ENCODE measurements at places on chromosomes 5 and 9.

DNA sequence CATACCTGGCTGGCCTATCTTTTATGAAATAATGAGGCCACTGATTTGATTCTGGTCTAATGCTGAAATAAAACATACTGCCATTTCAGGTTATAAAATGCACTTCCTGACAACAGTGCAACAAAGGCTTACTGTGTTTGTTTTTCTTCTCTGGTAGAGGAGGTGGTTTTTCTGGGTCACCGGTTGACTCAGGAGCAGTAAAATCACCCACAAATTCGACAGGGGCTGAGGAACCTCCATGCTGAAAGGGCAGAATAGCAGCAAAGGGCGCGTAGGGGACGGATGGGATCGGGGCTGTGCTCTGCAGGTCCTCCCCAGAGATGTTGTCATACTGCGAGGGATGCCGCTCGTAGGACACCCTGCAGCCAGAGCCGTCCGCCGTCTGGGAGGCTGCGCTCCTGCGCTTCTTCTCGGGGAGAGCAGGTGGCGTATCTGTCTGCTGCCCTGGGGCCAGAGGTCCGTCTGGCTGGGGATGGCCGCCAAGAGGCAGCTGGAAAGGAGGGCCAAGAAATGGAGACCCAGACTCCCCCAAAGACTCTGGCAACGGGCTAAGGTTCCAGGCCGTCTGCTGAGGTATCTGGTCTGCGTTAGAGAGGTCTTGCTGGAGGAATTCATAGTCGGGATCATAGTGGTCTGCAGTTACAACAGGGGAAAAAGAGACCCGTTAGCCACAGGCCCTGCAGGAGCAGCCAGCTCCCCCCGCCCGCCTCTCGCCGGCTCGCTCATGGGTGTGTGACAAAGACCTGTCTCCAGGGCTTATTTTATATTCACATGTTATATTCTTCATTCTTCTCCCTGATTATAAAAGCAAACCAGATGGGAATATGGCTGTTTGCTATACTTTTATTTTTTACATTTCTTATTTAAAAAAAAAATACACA lies 80.7 kb downstream of the PRRT1B start:
- no peak for DNase-seq

- no peak for DNase-seq
Observed at GRCh38 chr5:72152545-72152944, 45.3 kb downstream of the MAP1B start.

- no peak for DNase-seq
Observed at GRCh38 chr5:52690236-52690768, 97.4 kb upstream of the ITGA1 start.

- DNase-seq = no peak
Observed at GRCh38 chr9:117649126-117649525, 55.1 kb upstream of the TLR4 start.

All from stimulated activated CD8-positive, alpha-beta memory T cell treated with anti-CD3 and anti-CD28 coated beads, Interleukin-7, amount 100 ng/mL, for 1 hour (primary cell).